Stimulated activated CD4-positive, alpha-beta T cell treated with anti-CD3 and anti-CD28 coated beads, Interleukin-15, amount 100 ng/mL, for 1 hour (primary cell): ENCODE measurements at places on chromosomes 2 and 18.

- DNase-seq, result no peak
Observed at GRCh38 chr2:177902395-177903163, 170.0 kb downstream of the PDE11A start.

GRCh38 chr2:239262484-239263230 lies 138.2 kb downstream of the HDAC4 start:
- no peak for DNase-seq

DNA sequence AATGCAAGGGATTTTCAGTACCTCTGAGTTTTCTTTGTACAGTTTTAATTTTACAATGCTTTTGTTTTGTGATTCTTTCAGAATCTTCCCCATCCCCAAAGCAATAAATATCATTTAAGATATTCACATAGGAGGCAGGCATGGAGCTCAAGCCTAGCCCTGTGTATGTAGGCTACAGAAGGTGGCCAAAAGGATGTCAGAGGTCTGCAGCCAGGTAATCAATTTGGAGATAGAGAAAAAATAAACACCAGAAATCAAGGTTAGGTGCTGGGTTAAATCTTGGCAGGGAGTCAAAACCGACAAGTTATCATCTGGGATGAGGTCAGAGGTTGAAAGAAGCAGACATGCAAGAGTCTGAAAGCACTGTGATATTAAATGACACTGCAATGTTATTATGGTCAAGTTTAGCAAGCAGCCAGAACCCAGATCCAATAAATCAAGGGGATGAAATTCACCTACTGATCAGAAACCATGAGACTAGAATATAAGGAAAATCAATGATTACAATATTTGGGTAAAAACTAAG lies 45.1 kb upstream of the LRP1B start:
- DNase-seq, result no peak

DNA sequence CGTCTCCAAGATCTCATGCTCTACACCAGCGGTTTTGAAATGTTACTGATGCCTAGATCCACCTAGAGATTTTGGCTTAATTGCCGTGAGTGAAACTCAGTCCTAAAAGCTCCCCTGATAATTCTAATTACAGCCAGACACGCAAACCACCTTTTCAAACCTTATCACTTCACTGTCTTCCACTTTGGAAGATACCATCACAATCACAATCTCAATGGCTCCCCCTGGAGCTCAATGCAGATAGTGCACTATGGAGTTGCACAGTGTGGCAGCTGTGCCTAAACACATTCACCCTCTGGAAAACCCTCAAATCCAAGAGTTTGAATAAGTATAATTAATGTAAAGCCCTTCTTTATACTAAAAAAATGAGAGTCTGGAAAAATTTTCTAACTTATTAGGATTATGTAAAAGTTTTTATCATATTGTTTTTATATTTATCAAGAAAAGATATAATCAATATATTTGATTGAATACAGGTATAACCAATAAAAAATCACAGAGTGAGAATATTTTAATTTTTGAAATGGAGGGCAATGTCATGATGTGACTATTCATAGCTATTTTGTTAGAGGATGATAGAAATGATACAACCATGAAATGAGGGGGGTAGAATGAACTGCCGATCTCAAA lies 102.9 kb upstream of the SLC8A1 start:
- peak; percentile 0 for DNase-seq

DNA sequence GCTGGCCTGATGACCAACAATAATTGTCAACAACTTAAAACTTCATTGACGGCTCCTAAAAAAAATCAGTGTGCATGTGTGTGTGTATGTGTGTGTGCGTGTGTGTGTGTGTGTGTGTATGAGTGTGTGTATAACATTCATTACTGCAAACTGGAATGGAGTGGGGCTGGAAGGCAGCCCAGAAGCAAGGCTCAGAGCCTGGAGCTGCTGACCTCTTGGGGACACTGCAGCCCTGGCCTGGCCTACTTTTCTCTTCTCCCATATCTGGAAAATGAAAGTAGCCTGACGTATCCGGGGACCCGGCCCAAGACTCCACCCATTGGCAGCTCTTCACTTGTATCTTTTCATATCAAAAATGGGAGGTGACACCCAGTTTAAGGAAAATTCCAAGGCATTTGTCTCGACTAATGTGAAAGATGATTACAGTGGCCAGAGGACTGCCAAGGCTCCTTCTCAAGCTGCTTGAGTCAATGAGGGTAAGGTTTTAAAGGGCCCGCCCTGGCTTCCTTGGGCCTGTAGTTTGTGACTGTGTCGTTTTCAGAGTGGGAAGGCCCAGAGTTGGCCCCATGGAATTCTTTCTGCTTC lies 72.4 kb upstream of the IL1R1 start:
- DNase-seq, result no peak

DNA sequence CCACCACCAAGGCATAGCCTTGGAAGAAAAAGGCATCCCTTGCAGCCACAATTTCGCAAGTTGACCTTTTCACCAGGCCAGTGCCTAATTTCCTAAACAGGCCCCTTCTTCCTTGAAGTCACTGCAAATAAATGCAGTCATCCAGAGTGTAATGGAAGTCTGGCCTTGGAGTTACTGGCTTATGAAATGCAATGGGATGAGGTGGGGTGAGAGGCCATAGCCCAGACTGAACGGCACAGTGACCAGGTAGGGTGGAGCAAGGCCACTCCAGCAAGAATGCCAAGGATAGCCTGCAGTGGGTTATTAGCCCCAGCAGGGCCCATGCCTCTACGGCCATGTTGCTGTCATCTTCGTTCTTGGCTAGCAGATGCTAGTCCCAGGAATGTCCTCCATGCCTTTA lies 68.4 kb downstream of the BCL11A start:
- no peak for DNase-seq

DNA sequence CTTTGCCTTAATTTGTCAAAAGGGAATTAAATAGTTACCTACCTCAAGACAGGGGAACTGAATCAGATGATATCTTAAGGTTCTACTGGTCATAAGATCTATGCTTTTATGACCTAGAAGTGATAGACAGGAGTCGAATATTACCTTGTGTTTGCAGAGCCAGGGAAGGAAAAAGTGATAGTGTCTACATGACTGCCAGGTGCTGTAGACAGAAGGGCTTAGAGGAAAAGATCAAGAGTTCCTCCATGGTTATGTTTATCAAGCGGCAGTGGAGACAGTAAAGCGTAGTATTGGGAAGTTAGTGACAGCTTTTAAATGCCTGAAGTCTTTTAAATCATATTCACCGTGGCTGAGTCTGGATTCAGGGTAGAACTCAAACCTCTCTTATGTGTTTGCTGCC lies 11.9 kb downstream of the CRIM1 start:
- DNase-seq, result no peak

- DNase-seq, result no peak
Observed at GRCh38 chr2:240441993-240442411, 6.5 kb downstream of the GPC1 start.

- DNase-seq, result no peak
Observed at GRCh38 chr2:12487253-12488004, 229.3 kb upstream of the TRIB2 start.

- no peak for DNase-seq
Observed at GRCh38 chr2:161088658-161089350, 71.4 kb upstream of the TANK start.

DNA sequence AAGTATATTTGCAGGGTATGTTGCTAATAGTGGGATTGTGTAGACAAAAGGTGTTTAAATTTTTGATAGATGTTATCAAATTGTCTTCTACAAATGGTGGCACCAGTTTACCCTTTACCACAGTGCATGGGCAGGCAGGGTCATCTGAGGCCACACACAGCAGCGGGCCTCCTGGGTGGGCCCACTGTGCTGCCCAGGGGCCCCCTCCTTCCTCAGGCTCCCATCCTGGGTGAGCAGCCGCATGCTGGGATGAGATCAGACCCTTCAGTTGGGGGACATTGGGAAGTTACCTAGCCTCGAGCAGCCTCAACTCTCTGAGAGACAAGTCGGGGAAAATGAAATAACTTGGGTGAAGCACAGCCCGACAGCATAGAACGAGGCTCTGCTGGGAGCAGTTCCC lies 9.7 kb downstream of the MYO7B start:
- DNase-seq, result no peak

DNA sequence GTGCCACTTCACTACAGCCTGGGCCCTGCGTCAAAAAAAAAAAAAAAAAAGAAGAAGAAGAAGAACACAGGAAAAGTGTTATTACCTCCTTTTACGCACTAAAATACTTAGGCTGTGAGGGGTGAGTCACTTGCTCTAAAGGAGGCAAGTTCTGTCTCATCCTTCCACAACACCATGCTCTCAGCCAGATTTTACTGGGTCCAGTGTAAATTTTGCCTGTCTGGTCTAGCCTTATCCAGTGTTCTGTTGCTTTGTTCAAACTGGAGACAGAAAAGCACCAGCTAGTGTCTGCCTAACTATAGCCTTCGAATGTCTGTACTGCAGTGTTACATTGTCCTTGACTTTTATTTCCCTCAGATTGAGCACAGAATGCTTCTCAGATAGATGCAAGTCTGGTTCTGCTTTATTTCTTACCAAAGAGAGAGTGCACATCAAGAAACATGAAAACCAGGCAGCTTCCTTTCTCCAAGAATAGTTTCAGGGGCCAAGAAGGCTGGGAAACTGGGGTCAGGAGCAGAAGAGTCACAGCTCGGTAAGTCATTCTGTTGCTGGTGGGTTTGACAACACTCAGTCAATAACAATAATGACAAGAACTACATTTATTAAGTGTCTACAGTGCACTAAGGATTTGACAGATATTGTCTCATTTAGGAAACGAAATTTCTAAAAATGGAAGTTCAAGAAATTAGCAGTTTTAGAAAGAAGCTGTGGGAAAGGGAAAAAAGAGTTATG lies 3.1 kb upstream of the MSGN1 start:
- DNase-seq, result no peak

GRCh38 chr2:177030451-177031105 lies 182.0 kb upstream of the HNRNPA3 start:
- DNase-seq, result no peak

GRCh38 chr18:46950064-46950656 lies 32.8 kb downstream of the KATNAL2 start:
- no peak for DNase-seq
